ENCODE measurements at places on chromosomes 1 and 21.
A peak's percentile ranks its signal among the peaks of the same experiment; 100 is the strongest.

- DNase-seq = no peak
These were observed 42.8 kb downstream of the MRPL39 start for GRCh38 chr21:25564349-25564948.

DNA sequence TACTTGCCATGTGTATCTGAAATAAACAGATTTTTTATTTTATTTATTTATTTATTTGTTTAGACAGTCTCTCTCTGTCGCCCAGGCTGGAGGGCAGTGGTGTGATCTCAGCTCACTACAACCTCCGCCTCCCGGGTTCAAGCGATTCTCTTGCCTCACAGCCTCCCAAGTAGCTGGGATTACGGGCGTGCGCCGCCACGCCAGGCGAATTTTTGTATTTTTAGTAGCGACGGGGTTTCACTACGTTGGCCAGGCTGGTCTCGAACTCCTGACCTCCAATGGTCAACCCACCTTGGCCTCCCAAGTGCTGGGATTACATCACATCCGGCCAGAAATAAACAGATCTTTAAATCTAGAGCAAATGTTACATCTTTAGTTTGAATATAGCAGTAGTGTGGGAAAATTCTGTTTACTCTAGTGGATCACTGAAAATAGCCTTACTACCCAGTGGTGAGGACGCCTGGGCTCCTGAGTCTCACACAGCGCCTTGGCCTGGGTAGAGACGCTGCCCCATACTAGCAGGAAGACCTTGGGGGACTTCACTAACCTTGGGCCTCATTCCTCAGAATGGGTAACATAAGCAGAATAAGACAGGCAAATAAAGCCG, 709 bp downstream of the GART start:
- DNase-seq = peak; percentile 35

DNA sequence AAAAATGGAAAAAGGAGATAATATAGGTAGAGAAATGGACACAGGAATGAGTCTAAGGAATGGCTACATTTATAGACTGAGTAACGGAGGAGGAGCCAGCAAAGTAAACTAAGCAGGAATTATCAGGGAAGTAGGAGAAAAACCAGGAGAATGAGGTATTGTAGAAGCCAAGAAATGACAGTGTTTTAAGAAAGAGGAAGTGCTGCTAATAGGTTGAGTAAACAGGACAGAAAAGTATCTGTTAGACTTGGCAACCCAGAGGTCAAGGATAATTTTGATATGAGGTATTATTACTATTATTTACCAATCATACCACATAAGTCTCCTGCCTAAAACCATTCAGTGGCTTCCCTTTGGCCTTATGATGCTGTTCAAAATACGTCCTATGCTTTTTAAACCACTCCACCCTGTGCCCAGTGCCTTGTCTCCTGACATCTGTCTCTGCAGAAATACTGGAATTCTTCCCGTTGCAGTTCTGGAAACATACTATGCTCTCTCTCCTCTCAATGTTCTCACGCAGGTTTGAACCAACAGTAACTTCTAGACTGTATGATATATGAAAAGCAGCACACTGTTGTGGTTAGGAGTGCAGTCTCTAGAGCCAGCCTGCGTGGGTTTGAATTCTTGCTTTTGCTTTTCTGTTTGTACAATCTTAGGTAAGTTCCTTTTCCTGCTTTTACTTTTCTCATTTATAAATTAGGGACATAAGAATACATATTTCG, 24.6 kb upstream of the NEK7 start:
- DNase-seq = no peak

DNA sequence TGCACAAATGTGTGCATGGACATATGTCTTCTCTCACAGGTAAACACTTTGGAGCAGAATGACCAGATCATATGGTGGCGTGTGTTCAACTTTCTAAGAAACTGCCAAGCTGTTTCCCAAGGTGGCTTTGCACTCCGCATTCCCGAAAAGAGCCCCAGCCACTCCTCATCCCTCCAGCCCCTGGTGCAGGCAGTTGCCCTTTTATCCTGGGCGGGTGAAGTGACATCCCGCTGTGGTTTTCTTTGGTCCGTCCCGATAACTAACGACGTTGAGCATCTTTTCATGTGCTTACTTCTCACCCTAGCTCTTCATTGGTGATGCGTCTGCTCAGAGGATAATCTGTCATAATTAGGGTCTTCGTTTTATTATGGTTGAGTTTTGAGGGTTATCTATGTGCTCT, 612.5 kb downstream of the MATN1 start:
- DNase-seq = no peak

DNA sequence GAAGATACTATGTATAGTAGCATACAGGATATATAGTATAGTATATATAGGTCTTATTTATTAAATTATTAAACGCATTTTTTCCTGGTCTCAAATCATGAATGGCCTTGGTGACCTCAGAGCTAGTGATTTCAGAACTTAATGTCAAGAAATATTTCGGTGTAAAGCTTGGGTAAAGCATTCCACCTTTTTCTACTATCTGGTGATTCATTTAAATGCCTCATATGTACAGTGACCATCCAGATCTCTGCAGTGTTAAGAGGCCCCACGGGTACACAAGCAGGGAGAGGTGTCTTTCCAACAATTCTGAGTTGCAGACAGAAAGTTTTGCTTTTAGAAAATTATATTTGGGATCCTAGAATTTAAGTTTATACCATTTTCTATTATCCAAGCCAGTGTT, 626.5 kb downstream of the PTPRC start:
- no peak for DNase-seq

DNA sequence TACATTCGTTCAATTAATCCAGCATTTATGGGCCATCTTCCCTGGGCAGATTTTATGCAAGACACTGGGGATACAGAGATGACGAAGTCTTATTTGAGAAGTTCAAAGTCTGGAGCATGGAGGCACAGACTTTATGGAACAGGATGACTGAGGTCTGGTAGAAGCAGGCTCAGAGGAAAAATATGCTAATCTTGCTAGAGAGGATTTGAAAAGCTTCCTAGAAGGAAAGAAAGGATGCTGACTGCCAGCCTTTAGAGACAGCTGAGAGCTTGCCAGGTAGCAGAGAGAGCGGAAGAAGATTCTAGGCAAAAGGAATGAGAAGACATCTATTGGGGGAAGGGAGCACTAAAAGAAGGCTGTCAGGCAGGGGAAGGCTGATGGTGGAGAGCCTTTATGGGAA, 75.5 kb upstream of the ATP5PO start:
- no peak for DNase-seq

DNA sequence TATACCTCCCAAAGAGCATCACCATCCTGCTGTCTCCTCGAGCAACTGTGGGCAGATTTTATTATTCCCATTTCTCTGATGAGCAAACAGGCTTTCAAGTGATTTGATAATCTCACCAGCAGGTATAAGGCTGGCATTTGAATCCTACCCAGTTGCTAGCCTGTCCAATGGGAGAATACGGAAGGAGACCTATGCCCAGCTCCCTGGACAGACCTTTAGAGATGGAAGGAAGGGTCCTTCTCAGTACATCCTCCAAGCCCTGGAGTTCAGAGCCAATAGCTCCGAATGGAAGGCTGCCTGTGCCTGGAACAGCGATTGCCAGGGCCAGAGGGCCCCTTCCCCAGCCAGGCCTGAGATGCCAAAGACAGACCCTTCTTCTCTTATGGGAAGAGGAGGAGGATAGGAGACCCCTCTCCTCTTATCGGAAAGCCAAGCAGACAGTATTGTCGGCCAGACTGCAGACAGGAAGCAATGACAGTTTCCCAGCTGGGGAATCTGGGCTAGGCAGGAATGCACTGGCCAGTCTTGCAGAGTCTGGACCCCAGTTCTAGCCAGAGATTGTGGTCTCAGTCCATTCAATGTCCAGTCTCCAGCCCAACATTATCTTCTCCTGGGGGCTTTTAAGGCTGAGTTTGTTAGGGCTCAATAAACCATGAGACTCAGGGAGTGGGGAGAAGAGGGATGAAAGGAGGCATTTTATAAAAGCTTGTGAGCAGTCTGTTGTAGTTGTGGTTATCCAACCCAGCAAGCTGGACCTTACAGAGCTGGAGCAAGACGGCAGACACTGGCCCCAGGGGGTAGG, 2.0 kb downstream of the IFFO2 start:
- no peak for DNase-seq
